Central memory CD4-positive, alpha-beta T cell (primary cell): ENCODE measurements at places on chromosomes 16 and 17.

- DNase-seq = no peak
These were observed 1.4 kb downstream of the CHAD start for GRCh38 chr17:50467114-50467854.

- no peak for DNase-seq
These were observed 19.4 kb downstream of the KPNB1 start for GRCh38 chr17:47669081-47669480.

DNA sequence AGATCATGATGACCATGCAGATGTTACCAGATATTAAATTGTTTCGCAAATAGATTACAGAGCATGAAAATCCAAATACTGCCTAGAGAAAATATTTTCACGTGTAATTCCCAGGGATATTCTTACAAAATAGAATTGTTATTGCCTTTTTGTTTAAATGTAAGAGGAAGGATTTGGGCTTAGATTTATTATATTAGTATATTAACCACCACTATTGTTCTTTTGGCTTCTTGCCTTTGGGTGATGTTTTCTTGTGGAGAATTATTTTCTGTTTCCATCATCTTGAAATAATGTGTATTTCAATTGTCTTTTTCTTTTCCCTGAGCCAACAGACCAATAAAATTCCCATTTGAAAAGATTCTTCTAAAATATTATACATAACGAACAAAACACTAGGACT, 109.7 kb upstream of the NUDT7 start:
- no peak for DNase-seq

DNA sequence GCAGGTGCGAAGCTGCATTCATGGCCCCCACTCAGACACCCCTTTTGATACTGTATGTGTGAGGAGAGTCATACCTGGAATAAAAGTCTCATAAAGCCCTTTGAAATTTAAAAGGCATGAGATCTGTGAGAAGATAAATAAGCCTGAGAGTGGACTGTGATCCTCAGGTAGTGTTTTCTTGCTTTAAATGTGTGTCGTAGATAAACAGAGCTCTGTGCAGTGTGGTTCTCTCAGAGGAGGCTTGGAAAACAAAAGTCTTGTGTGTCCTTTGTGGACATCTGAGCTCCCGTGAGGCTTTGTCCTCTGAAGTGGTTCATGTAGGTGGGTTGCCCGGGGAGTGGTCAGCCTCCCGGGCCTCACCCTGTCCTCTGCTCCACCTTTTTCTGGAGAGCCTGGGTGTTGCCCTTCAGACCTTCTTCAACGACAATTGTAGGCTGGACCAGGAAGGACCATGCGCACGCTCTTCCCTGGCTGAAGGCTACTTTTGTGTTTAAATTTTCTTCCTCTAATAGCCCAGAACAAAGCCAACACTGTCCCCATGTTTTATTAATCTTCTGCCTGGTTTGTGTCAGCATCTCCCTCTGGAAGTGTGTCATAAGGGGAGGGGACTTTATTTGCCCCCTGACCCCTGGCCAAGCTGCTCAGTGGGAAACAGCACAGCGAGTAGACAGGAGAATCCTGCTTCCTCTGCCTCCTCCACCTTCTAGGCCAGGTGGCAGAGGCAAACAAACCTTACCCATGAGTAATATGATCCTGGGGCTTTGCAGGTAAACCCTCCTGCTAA, 151.2 kb downstream of the MSI2 start:
- DNase-seq = no peak

DNA sequence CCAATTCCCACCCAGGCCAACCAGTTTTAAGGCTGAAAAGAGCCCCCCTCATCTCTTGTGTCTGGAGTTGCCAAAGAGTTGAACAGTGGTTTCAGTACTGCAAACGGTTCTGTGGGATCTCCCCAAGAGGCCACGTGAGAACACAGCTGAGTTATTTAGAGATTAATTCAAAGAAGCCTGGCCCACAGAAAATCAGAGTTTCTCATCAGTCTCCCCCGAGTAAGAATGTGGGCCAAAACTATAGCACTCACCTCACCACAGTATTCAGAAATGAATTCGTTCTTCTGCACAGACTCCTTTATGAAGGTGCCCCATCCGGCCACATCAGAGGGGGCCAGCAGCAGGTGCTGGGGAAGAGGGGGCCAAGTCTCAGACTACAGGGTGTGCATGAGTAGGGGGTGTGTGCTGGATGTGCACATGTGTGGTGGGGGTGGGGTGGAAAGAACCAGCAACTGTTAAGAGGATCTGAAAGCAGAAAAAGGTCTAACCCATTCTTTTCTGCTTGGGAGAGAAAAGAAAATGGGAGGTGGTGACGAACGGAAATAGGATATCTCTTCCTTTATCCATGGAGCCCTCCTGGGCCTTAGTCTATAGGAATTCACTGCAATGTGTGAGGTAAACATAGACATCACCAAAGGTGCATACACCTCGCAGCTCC, 22.6 kb downstream of the CNTNAP1 start:
- no peak for DNase-seq

DNA sequence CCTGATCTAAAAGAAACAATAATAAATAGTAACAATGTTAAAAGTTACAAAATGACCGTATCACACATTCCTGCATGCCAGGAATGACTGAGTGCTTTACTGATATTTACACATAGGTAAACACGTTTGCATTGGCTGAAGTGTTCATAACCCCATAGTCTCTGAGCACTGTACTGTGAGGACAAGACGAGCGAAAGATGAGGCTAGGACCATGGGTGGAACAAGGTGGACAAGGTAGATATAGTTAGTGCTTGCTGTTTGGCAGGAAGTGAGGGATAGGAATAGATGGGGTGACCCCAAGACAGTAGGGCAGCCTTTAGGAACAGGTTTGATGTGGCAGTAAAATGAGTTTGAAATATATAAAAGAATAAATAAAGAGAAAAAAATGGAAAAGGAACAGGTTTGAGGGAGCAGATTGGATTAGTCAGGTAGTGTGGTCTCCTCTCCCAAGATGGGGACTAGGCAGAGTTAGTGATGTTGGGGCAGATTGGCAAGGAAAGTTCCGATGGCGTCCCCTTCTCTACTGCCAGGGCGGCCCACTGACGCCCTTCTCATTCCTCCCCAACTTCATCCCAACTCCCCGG, 452 bp upstream of the E2F4 start:
- DNase-seq = no peak

- DNase-seq = peak; percentile 28
These were observed 999 bp downstream of the XYLT1 start for GRCh38 chr16:17469741-17470181.

DNA sequence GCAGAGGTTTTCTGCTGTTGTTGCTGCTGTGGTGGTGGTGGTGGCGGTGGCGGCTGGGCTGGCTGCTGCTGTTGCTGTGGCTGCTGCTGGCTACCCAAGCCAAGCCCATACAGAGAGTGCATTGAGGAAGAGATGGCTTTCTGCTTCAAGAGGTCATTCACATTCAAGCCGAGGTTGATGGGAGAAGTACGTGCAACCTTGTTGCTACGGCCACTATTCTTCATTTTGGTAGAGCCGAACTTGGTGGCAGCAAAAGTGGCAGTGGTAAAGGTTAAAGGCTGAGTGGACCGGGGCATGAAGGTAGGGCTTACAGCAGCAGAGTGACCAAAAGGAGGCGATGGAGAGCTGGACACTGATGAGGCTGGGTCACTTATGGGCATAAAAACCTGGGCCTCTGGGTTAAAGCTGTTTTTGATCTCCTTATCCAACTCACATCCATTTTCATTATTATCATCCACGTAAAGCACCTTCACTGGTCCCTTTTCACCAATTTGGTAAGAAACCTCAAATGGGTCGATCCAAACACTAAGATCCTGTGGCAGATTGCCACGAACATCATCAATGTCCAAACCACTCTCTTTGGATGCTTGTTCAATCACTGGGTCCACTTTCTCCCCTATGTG, 2.8 kb downstream of the TOB1 start:
- no peak for DNase-seq

GRCh38 chr16:79598063-79598347, 2.5 kb downstream of the MAF start:
- DNase-seq = no peak

DNA sequence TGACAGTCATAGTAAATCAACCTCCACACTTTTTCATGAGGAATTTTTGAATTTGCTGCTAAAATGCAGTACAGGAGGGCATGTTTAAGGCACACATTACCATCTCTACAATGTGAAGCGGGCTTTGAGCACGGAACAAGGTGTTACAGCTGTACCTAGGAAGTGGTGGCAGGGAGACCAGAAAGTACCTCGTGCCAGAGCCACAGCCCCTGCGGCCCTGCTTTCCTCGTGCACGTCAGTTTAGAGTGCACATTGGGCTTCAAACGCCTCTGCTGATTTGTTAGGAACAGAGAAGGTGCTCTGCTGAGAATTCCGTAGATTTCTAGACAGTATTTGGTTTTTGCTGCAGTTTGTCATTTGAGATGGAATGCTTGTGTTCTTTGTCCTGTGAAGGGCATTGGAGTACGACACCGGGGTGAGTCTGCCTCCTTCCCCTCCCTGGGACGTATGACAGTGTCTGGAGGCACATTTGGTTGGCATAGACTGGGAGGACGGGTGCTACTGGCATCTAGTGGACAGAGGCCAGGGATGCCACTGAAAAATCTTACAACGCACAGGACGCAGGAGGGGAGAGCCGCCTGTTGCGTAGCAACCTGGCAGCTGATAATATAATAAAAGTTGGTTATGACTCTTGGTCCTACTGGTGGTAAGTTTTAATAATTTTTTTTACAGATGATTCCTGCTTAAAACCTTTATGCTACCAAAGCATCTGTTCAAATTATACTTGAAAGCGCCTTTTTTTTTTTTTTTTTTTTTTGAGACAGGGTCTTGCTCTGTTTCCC, 9.1 kb downstream of the FOXK2 start:
- no peak for DNase-seq

- DNase-seq = no peak
These were observed 467.7 kb downstream of the SOX9 start for GRCh38 chr17:72588561-72588960.

DNA sequence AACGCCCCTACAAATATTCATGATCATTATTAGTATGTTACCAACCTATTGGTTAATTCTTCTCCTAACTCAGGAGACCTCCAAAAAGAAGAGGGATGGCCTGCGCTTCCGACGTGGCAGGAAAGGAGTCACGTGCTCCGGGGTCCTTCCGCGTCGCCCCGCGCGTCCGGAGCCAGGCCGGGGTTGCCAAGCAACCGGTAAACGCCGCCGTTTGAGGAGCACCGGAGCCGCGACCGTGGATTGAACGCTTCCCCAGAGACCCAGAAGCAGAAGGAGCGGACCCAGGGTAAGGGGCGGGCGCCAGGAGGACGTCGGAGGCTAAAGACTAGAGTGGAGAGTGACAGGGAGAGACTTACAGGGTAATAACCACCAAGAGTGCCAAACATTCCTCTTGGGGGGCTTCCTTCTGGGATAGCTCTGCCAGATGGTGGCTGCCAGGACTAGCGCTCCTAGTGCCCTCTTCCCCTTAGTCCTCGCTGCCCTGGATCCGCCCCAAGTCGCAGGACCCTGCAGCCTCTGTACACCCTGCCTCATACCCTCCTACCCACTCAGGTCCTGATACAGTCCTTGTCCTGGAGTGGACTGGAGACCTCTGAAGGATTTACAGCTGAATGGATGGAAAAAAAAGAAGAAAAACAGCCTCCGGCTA, at the start of gene DNAI2:
TSS of gene DNAI2 (plus strand) at position 175 of the 649 bp plus-strand sequence. CDS start 7,584 bp downstream, outside the sequence.
- DNase-seq = peak; percentile 27

DNA sequence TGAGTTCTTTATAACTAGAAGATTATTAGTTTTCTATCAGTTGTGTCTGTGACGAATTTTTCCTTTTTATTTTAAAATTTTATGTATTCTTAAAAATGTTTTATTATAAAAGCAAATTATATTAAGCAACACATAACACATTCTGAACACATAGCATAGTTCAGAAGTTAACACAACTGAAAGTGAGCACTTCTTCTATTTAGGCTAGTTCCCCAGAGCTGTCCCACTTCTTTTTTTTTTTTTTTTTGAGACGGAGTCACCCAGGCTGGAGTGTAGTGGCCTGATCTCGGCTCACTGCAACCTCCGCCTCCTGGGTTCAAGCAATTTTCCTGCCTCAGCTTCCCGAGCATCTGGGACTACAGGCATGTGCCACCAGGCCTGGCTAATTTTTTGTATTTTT, 37.7 kb upstream of the ALDH3A2 start:
- DNase-seq = no peak

- DNase-seq = no peak
These were observed 536.9 kb upstream of the CDH11 start for GRCh38 chr16:65658787-65659220.

- DNase-seq = peak; percentile 17
These were observed 19.8 kb upstream of the FAM83G start for GRCh38 chr17:19024101-19025078.

GRCh38 chr17:63694229-63694949, 5.5 kb downstream of the LIMD2 start:
- DNase-seq = no peak

GRCh38 chr16:48128769-48129168, 27.0 kb downstream of the ABCC12 start:
- DNase-seq = no peak

DNA sequence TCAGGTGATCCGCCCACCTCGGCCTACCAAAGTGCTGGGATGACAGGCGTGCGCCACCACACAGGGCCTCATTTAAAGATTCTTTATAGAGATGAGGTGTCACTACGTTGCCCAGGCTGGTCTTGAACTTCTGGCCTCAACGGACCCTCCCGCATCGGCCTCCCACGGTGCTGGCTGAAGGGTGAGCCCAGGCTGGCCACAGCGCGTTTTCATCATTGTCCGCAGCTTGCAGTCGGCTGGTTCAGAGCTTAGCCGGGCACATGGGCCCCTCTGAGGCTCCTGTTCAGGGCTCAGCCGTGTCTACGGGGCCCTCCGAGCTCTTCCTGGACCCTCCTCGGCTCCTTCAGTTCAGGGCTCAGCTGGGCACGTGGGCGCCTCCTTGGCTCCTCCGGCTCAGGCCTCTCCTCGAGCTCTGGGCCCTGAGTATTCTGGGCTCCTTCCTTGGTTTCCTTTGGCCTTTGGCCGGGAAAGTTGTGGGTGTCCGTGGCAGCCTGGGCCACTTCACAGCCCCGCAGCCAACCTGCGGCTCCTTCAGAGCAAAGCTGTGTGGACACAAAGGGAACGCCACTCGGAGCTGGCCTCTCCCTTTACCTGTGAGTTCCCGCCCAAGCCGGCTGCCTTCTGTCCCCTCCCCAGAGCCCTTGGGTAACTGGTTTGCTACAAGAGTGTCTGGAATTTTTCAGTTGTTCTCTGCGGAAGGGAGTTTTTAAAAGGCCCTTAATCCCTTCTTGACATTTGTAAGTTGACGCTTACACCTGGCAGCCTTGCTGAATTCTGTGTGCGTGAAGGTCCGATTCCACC, 1.2 kb upstream of the MSLN start:
- DNase-seq = no peak

GRCh38 chr17:67506966-67507365, 129.9 kb downstream of the PITPNC1 start:
- DNase-seq = no peak

DNA sequence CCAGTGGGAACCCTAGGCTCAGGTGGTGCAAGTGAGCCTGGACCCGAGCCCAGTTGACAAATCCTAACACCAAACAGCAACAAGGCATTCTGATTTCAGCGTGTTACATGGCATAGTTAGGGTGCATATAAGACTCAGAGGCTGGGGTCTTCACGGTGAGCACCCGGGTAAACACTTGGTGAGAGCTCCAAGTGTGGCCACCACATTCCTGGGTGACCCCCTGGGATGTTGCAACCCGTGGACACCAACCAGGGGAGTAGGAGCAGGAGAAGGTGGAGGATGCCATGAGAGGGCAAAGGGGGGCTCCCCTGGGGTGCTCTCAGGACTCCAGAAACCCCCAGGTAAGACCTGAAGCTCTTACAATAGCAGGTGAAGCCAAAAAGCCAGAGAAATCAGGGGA, 69.9 kb upstream of the CDH5 start:
- DNase-seq = no peak
